Amniotic epithelial cell (primary cell): ENCODE measurements at places on chromosomes 13 and 19.

GRCh38 chr19:44694184-44694579, 4.8 kb upstream of the CEACAM16 start:
- DNase-seq: no peak

GRCh38 chr19:5782322-5782721, 2.2 kb downstream of the PRR22 start:
- DNase-seq: no peak

- no peak for DNase-seq
Observed at GRCh38 chr19:49556412-49557398, 23.7 kb downstream of the NOSIP start.

DNA sequence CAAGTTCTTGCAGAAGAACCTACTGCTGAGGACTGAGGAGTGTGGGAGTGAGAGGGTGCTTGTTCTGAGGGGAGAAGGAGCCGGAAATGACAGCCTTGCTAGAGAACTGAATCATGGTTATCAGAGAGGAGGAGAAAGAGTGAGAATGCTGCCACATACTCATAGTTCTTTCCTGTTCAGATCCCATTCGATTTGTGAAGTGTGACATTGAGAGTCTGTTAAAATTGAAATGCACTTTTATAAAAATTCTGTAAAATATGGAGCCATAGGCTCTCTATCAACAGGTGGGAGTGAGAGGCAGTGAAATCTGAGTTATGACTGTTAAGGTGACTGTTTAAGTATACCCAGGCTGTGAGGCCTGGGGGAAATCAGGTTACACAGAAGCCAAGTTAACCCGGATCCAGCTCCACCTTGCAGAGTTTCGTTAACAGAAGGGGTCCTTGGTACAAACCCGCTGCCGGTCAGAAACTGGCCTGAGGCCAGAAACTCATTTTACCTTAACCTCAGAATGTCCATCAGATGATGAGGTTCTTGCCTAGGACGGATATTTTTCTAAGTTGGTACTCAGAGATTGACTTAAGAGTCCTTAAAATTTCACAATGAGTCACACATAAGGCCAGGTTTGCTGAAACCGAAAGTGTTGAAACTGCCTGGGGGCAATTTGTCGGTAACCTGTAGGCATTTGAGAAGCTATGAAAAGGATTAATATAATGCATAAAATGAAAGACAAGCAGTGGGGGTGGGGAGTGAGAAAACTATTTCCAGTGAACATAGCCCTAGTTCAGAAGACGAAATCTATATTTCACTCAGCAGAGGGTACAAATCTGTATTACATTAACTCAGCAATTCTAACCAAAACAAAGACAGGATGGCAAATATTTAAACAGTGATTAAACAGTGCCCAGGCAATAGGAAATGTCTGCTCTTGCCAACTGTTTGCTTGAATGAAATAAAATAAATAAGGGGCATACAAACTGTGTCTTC, 350.5 kb downstream of the KCNRG start:
- peak; percentile 63 for DNase-seq

DNA sequence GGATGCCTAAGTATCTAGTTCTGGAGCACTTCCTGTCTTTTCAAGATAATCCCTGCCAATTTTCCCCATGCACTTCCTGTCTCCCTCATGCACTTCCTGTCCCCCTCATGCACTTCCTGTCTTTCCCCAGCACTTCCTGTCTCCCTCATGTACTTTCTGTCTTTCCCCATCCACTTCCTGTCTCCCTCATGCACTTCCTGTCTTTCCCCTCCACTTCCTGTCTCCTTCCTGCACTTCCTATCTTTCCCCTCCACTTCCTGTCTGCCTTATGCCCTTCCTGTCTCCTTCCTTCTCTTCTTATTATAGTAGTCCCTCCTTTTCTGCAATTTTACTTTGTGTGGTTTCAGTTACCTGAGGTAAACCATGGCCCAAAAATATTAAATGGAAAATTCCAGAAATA, 3.0 kb upstream of the TNNT1 start:
- no peak for DNase-seq
